ENCODE measurements at places on chromosomes 6 and 20.

- DNase-seq = peak; percentile 67
These were observed 2.3 kb upstream of the HLA-DMA start for GRCh38 chr6:32954986-32955802.

DNA sequence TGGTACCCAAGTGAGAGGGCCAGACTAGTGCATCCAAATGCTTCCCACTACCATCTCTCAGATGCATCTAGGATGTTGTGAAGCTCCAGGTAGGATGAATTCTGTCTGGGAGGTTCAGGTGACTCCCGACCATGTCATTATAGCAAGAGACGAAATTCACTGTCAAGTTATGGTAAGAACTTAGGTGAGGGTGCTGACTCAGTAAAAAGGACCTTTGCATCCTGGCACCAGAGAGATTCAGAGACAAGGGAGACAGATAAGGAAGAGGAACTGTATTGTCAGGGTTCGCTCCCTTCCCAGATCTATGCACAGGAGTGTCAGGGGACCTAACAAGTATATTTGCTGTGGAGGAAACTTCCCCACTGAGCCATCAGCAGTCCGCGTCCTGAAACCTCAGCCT lies 11.2 kb upstream of the PRIM2 start:
- no peak for DNase-seq

GRCh38 chr20:24459733-24460132 lies 9.7 kb upstream of the SYNDIG1 start:
- no peak for DNase-seq

DNA sequence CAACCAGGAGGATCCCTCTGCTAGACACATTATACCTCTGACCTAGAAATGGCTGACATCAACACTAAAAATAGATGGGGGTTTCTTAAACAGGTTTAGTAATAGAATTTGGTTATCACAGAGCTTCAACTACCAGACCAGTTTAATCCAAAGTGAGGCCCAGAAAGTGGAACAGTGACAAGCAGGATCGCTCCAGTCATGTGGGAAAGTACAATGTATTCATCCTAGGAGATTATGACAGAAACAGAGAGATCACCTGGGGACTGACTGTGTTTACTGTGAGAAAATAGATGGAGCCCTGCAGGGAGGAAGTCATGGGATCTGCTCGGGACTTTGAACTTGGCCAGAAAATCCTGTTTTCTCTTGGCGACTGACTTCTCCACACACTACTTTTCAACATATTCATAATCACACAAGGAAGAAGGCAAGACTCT lies 238.7 kb upstream of the SOX4 start:
- peak; percentile 31 for DNase-seq

GRCh38 chr6:14770040-14770439 lies 475.8 kb upstream of the JARID2 start:
- no peak for DNase-seq

DNA sequence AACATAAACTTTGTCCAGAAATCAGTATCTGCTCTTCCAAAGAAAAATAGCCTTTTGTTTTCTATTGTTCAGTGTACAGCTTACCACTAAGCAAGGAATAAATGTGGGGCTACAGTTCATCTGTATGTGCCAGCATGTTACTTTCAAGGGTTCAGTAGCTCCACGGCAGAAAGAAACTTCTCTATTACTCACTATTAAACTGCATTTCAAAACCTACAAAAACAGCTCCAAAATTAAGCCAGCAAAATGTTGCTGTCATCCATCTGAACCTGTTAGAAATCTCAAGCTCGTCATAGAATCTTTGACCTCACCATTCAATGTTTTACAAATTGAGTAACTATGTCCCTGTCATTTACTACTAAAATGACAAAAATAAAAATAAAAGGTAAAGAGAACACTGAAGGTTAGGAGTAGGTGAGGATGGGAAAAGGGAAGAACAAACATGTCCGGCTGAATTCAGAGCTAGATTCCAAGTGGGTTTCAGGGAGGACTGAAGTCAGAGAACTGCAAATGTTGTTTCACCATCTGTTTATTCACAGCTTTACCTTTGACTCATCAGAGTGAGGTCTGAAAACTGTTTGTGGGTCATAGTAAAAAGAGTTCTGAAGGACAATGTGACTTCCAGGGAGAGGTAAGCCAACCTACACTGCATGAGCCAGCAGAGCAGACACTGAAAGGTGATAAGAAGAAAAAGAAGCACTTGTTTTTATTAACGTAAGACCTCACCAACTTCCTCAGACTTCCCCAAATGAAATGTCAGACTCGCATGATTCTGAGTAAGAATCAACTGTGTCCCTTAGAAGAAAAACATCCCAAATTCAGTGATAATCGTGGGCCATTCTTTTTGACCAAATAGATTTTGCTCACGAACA lies 62.0 kb downstream of the ATXN1 start:
- no peak for DNase-seq

DNA sequence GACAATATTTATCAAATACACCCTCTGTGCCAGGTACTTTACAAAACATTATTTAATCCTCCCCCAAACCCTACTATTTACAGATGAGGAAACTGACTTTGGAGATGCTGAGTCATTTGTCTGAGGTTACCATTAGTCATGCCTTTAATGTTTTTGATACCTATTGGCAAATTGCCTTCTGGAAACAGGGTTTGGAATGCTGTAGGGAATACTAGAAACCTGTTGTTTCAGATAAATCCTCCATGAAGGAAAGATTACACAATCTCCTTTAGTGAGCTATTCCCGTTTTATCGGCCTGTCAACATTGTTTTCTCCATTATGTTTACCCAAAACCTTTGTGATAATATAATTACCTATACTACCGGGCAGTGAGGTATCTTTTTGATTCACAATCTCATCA lies 93.6 kb upstream of the ADGRF1 start:
- DNase-seq = no peak

- DNase-seq = peak; percentile 68
These were observed 323.8 kb upstream of the JARID2 start for GRCh38 chr6:14921878-14922671.

- DNase-seq = peak; percentile 26
These were observed 45.6 kb downstream of the LYRM4 start for GRCh38 chr6:5215159-5215558.

GRCh38 chr6:105569706-105570105 lies 166.8 kb upstream of the PREP start:
- DNase-seq = no peak

DNA sequence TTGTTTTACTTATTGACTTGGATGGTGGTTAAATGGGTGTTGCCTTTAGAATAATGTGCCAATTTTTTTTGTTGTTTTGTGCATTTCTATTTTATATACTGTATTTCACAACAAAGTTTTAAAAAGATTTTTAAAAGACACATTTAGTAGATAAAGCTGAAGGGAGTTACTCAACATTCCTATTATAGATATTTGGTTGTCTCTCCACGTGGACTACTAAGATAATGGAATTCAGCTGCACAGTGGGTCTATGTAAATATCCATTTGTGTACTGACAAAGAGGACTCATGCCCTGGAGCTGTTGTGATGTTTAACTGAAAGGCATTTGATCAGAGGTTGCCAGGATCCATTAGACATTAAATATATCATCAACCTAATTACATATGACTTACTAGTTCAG lies 23.2 kb upstream of the FAM135A start:
- DNase-seq = no peak

DNA sequence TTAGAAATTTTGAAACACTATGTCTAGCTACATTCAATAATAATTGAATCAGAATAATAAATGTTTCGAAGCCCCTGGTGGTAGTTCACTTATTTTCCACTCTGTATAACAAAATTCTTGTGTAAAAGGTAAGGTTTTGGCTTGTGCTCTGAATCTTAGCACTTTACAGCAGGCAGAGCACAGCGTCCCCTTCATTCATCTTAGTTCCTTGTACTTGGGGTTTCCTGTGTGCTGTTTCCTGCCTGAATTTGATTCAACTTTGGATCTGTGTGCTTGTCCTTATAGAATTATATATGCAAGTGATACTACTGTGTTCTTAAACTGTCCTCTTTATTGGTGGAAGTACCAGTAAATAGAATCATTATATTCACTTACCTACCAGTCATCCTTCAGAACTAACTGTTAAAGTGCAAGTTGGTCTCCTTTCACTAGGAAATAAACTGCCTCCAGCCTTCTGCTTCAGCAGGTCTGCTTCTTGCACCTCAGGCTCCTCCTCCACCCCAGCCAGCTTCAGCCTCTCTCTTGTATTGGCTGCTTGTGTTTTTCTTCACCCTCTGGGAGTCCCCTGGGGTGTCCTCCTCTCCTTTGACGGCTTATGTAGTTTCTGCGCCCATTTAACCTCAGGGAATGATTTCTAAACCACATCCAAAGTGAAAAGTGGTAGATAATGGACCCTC lies 28.8 kb upstream of the TULP4 start:
- peak; percentile 7 for DNase-seq

- no peak for DNase-seq
These were observed 147.8 kb downstream of the EDN3 start for GRCh38 chr20:59448196-59448595.
